ENCODE measurements at places on chromosomes 3 and 15.

GRCh38 chr15:101641894-101642293 is 10.3 kb downstream of the TM2D3 start:
- DNase-seq, result no peak

GRCh38 chr3:174330303-174330702 is 528.8 kb upstream of the NAALADL2 start:
- DNase-seq, result no peak

- no peak for DNase-seq
Measured at GRCh38 chr3:151620071-151620470, 113.7 kb upstream of the AADACL2 start.

DNA sequence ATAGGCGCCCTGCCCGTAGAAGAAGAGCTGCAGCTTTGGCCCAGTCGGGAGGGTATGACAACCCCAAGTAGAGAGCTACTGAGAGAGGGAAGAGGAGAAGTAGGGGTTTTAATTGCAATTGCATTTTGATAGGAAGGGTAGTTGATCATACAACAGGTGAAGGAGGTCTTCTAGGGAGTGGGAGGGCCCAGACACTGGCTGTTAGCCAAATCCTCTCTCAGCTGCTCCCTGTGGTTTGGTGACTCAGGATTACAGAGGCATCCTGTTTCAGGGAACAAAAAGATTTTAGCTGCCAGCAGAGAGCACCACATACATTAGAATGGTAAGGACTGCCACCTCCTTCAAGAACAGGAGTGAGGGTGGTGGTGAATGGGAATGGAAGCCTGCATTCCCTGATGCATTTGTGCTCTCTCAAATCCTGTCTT is 408.9 kb upstream of the THBS1 start:
- DNase-seq, result no peak

GRCh38 chr3:190424478-190425439 is 24.9 kb downstream of the TMEM207 start:
- DNase-seq, result no peak

- no peak for DNase-seq
Measured at GRCh38 chr3:126269354-126269753, 87.9 kb downstream of the KLF15 start.

DNA sequence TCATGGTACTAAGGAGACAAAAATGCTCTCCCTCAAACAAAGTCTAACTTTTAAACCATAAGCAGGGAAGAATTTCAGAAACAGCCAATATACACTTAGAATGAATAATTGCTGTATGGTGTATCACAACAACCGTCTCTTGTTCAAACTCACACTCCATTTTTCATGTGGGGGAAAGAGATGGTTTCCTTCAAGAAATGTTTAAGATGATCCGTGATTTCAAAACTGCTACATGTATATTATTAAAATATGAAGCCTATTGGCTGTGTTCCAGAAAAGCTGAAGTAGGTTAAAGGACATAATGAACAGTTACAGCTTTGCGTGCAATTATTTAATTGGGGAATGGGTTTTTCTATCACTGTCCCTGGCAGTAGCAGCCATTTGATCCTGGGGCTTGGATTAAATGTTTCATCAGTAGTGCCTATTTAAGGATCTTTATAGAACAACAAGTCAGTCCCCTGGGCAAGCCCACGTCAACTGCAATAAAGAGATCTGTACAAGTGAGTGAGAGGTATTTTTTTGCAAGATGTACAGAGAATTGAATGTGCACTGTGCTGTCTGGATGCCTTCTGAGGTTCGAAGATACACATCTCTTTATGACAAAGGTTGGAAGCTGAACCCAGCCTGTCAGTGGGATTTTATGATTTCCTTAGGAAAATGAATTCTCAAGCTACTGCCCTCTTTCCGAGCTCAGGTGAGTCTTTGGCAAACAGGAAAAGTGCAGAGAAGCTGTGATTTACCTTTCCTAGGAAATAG is 337.2 kb upstream of the RARB start:
- no peak for DNase-seq

DNA sequence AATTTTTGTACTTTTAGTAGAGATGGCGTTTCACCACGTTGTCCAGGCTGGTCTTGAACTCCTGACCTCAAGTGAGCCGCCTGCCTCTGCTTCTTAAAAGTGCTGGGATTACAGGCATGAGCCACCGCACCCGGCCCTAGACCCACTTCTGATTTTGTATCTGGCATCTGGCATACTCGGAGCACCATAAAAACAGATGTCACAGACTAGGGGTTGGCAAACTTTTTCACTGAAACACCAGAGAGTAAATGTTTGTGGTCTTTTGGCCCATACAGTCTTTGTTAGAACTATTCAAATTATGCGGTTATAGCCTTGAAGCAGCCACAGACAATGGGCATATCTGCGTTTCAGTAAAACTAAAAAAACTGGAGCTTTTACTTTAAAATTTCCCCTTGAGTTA is 110.7 kb downstream of the TJP1 start:
- DNase-seq, result no peak

GRCh38 chr15:62790546-62790945 is 252.0 kb upstream of the TPM1 start:
- DNase-seq, result no peak

GRCh38 chr3:149377408-149378364 is at the start of gene TM4SF1:
Gene TM4SF1 (minus strand): TSS chr3:149377649. CDS start chr3:149377547, 102 bp downstream.
- no peak for DNase-seq

DNA sequence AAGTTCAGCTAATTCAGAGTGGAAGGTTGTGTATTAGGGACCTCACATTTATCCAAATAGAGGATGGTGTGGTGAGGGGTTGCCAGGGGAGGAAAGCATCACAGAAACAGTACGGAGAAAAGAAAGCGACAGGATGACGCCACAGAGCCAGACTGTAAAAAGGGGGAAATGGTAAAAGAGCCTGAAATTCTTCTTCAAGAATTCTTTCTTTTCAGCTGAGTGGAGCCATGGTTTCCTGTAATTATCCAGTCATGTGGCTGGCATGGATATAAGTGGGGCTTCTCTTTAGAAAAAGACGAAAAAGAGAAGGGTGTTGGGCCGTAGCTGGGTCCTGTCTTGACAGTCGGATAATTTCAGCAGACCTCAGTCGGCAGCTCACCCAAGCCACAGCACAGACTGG is 24.5 kb upstream of the PSMD6 start:
- no peak for DNase-seq

GRCh38 chr3:71523628-71524027 is 59.9 kb downstream of the FOXP1 start:
- no peak for DNase-seq

DNA sequence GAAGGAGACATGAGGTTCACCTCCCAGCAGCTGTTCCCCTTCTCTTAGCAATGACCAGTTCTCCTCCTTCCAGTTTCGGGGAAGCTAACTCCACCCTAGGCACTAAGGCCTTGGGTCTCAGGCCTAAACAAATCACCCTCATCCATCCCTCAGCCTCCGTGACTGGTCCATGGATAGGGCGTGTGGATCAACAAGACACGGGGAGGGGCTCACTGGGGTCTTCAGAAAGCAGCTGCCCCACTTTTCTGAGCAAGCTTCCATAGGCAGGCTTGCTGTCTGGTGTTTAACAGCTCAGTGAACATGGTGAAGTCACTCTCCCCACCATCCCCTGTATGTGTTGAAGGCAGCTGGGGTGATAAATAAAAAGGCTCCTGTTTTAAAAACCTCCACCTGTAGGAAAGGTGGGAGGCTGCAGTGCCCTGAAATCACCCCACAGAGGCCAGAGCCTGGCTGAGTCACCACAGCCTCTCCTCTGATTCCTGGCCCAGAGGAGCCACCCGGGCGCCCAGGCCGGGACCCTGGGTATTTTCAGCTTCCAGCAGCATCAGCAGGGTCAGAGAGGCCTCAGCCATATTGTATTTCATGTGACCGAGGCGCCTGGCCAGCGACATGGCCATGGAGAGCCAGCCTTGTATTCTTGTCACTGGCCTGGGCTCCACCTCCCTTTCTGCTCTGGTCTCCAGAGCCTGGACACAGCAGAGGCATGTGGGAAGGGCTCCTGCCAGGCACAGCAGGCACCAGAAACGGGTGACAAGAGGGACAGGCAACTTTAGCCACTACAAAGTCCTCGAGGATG is 60.3 kb upstream of the HERC1 start:
- DNase-seq, result no peak

GRCh38 chr3:157520485-157521150 is 17.4 kb upstream of the VEPH1 start:
- no peak for DNase-seq

DNA sequence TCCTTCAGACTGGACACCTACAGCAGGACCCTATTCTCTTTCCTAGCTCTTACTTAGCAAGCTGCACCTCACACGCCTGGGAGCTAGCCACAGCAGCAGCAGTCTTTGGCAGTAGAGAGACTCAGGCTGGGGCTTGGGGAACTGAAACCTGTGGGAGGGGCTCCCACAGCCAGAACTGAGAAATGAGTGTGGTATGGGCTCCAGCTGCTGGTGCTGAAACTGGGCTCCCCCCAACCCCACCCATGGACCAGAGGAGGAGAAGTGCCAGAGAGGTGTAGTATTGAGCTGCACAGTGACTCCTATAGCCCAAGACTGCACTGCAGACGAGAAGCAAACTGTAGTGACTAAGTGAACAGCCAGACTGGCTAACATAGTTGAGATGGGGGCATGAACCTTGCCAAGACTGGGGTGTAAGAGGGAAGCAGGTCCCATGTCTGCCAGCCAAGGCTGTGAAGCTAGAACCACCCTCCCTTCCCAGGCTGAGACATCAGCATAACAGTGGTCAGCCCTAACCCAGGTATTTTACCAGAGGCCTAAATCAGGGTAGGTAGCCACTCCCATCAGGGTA is 62.5 kb downstream of the MYO5A start:
- DNase-seq, result peak; percentile 8

GRCh38 chr3:65107174-65107573 is 419.4 kb upstream of the ADAMTS9 start:
- DNase-seq, result no peak

DNA sequence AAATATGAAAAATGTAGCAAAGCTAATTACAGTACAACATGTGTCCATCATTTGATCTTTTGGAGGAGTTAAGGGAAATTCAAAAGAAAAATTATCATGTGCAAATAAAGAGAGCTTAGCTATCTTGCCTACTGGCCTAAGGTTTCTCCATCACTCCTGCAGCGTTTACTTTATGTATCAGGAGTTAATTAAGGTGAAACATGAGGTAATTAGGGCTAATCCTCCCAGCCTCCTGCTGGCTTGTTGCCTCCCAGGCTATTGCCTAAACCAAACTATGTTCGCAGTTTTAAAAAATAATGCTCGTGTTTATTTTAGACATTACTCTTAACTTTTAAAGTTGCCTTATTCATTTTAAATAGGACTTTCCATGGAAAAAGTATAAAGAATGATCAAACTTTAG is 367.5 kb downstream of the ROBO2 start:
- DNase-seq, result no peak

GRCh38 chr3:46269556-46269955 is 27.3 kb downstream of the CCR3 start:
- no peak for DNase-seq

DNA sequence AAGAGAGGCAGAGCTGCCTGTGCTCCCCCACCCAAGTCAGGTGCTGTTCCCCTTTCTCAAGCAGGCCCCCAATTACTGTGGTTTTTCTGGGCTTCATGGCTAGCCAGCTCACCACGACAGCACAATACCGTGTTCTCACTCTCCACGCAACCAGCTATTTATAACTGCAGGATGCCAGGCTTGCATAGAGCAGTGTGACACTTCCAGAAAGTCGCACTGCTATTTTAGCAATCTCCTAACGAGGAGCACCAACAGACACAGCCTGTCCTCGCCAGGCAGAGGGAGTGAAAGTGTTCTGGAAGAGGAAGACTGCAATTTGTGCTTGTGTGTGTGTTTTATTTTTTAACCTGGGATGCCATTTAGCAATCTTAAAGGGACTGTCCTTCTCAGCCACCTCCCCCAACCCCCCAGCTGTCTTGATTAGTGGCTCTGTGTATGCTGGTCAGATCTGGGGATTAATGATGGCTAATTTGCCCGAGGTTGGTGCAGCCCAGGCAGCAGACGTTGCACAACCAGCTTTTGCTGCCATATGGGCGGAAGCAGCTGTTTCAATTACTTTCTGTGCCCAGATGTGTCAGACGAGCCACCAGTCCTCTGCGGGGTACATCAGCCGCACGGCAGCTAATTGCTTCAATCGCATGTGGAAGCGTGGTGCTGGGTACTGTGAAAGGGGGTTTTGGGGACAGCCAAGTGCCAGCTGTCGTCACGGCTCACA is 268.0 kb upstream of the ARRDC4 start:
- DNase-seq, result no peak

DNA sequence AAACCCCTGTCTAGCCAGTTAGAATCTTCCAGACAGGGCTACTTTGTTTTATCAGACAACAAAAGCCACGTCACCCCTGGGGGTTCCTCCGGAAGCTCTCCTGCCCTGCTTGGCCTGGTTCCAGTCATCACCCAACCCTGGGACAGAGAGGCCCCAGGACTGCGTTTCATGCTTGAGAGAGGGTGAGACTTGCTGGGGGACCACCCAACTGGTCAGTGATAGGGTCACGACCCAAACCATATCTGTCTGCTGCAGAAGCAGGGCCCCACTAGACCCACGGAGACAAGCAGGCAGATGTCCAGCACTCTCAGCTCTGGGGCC is 1.2 kb downstream of the NT5DC2 start:
- no peak for DNase-seq

DNA sequence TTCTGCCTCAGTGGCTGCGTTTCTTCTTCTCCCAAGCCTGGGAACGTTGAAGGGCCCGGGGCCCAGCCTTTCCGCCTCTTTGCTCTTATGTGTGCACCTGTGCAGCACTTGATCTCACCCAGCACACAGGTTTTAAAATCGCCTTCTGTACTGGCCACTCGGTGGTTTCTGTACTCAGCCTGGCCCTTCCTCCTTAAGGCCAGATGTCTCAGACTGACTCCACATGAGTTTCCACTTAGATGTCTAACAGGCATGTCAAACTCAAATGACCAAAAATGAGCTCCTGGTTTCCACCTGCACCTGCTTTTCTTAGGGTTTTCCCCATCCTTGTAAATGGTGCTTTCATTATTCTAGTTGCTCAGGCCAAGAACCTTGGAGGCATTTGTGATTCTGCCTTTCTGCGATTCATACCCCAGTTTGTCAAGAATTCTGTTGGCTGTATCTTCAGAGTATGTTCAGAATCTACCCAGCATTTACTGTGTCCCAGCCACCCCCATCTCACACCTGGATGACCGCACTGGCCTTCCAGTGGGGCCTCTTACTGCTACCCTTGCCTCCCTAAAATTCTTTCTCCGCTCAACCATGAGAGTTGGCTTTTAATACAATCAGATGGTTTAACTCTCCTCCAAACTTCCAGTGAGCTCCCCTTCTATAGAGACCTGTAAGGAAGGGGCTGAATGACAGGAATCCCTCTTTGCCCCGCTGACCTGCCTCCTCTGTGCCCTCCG is 2.2 kb upstream of the TRAK1 start:
- no peak for DNase-seq

DNA sequence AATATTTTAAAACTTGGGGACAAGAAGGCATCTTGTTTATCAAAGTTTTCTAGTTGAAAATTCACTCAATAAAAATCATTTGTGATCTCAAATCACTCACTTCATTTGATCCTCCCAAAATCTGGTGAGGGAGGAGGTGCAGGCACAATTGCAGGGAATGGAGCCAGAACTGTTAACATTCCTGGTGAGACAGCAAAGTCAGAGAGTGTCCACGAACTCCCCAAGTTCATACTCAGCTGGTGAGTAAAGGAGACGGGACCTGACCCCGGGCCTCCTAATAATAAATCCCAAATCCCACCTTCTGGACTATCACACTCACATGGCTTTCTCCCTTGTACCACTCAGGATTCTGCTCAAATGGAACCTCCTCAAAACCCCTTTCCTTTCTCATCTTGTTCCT is 252.3 kb upstream of the LRTM1 start:
- DNase-seq, result no peak

- DNase-seq, result no peak
Measured at GRCh38 chr15:61835029-61835428, 225.2 kb downstream of the VPS13C start.

Measured in activated T-helper 1 cell treated with Interleukin-2 at 50 U/mL for 16 hours (primary cell).